ENCODE measurements at places on chromosomes 3 and 15.

GRCh38 chr15:68158046-68158628 is 47.0 kb downstream of the CALML4 start:
- DNase-seq: no peak

DNA sequence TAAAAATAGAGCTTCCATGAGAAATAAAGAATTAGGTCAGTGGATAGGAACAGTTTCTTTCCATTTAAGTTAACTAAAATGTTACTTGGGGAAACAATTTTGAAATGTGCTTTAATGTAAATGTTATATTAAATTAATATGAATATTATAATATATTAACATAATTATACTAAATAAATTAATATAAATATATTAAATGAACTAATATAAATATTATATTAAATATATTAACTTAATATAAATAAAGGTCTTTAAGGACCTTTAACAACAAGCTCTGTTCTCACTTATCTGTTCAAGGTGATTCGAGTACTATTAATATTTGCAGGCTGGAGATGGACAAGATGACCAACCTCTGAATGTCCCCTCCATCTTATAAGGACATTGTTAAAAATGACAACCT is 100.6 kb downstream of the MAGI1 start:
- DNase-seq: no peak

GRCh38 chr15:91873138-91873536 is 19.6 kb downstream of the SLCO3A1 start:
- DNase-seq: no peak

DNA sequence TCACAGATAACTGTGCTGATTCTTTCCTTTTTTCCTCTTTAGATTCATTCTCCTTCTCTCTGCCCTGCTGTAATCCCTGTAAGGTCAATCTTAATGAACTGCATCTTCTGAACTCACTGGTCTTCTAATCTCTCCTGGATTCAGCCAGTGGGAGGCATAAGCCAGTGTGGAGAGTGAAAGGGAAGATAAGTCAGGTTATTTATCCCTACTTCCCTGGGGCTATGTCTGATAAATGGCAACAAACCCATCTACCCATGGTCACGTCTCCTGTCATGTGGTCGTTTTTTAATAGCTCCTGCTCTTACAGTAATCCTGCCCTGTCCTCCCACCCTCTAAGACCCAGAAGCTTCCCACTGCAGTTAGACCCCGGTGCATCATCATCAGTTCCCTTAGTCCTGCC is 199.6 kb upstream of the NAALADL2 start:
- no peak for DNase-seq

DNA sequence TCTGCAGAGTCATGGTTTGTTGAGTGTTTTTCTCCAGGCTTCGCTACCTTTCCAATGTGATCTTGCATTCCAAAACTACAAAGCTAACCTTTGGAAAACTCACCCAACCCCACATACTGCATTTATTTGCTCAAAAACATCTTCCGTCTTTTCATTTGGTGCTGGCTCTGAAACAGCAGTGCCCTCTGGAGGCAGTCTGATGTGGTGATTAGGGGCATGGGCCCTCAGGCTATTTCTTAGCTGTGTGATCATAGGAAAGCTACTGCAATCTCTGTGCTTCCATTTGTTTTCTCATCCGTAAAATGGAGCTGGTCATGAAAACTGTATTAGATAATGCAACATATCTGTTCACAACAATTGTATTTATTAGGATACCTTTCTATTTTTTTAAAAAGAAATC is 47.0 kb downstream of the MTHFS start:
- no peak for DNase-seq

- DNase-seq: no peak
Observed at GRCh38 chr3:24401090-24401810, 93.4 kb downstream of the THRB start.

DNA sequence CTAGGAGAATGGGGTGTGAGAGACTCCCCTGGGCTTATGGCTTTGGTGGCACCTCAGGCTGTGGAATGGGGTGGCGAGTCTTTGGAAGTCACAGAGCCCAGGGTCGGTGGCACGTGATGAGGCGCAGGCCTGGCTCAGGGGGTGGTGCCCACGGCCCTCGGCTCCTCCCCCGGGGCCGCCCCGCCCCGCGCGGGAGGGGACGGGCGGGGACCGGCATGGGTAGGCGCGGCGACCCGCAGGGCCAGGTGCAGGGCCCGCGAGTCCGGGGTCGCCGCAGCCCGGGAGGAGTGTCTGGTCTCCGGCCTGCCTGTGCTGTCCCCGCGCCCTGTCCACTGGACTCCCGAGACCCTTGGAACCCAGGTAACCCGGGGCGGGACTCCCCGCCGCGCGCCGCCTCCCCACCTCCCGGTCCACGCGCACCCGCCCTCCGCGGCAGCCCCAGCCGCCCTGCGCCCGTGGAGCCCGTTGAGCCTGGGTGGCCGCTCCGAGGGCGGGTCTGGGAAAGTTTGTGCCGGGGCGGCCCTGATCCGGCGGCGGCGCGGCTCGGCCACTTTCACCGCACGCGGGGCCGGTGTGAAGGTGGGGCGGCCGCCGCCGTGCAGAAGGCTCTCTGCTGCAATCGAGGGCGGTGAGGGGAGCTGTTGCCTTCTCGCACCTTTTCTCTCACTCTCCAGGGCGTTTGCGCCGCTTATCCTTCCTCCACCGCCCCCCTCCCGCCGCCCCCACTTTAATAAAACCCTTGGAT is at the start of gene PAQR5:
Gene PAQR5, plus strand, starts transcription at position 216 of the 745 bp plus-strand sequence. CDS start 61,169 bp downstream, outside the sequence.
- DNase-seq: peak; percentile 7

Measured in NCI-H1930 (cell line).